ENCODE measurements at places on chromosomes 7 and 10.

DNA sequence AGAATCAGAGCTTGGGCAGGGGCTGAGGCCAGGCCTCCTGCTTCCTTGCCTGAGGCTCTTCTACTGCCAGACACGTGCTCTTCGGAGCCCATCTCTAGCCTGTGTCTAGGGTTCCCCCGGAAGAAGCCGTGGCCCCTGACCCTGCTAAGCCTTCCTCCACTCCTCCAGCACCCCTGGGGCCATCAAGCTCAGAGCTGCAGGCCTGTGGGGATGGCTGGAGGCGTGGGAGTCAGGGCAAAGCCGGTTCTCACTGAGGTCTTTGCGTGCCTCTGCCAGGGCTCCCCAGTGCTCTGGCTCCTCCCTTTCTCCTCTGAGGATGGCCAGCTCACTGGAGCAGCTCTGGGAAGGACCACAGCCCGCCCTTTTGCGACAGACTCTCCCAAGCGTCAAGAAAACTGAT, 34.4 kb downstream of the GHRHR start:
- no peak for DNase-seq

- DNase-seq, result no peak
Measured at GRCh38 chr7:78673272-78673671, 780.2 kb downstream of the MAGI2 start.

DNA sequence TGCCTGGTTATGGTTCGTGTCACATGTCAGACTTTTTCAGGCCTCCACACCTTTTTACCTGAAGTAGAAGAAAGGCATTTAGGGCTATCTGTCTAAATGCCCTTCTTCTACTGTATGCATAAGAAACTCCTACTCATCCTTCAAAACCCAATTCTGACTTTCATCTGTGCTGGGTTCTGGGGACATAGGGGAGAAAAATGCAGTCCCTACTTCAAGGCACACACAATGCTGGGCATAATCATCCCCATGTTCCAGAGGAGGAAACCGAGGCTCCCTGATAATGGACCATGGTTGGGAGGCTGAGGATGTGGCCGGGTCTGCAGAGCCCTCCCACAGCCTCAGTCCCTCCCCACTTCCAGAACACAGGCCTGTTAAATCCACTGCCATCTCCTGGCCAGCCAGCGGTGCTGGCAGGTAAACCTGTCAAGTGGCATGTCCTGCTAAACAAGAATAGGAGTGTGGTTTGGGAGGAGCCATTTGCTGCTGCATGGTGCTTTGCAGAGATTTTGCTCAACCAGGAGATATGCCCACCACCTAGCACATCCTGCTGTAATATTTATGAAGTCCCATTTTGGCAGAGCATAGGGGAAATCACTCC, 32.0 kb downstream of the GRID1 start:
- no peak for DNase-seq

DNA sequence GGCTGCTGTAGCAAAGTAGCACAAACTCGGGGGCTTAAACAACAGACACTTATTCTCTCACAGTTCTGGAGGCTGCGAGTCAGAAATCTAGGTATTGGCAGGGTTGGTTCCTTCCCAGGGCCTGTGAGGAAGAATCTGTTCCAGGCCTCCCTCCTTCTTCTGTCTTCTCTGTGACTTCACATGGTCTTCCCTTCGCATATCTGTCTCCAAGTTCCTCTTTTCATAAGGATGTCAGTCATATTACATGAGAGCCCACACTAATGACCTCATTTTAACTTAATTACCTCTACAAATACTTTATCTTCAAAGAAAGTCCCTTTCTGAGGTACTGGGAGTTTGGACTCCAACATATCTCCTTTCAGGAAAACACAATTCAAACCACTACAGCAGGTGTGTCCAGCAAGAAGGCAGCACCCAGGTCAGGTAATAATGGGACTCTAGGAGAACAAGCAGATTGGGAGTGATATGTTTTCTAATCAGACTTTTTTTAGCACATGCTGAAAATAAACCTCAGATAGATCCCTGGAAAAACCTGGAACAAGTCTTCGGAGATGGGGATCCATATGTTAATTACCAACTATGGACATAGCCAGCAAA, 11.7 kb downstream of the CREB5 start:
- DNase-seq, result no peak

DNA sequence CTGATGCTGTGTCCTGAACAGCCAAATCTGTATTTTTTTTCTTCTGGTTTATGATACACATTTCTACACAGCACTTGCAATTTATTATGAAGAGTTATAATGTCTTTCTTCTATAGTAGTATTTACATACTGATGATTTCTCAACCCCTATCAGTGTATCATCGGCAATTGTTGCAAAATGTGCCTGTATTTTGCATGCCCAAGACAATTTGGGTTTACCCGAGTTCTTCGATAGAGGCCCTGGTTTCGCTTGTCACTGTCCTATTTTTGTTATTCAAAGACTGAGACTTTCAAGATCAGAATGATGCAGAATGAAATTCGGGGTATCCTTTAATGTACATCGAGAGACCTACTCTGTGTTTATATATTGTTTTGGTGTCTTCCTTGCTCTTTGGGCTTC, 184.5 kb upstream of the PRSS58 start:
- no peak for DNase-seq

DNA sequence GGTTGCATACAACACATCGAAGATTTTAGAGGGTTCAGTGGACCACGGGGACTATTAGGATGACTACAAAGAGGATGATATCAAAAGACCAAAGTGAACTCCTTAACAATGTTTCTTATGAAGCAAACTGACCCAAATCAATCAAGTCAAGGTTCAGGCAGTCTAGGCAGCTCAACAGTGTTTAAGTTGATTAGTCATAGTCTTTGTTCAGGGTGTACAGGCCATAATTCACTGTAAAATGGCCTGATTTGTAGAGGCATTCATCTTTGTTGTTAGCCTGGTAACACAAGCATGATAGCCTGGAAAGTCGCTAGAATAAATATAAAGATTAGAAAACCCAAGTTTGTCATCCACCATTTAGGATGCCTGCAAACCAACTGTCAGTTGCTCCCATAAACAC, 32.6 kb downstream of the ANTXRL start:
- no peak for DNase-seq

- peak; percentile 85 for DNase-seq
Measured at GRCh38 chr7:30671793-30672465, 10.3 kb downstream of the CRHR2 start.

DNA sequence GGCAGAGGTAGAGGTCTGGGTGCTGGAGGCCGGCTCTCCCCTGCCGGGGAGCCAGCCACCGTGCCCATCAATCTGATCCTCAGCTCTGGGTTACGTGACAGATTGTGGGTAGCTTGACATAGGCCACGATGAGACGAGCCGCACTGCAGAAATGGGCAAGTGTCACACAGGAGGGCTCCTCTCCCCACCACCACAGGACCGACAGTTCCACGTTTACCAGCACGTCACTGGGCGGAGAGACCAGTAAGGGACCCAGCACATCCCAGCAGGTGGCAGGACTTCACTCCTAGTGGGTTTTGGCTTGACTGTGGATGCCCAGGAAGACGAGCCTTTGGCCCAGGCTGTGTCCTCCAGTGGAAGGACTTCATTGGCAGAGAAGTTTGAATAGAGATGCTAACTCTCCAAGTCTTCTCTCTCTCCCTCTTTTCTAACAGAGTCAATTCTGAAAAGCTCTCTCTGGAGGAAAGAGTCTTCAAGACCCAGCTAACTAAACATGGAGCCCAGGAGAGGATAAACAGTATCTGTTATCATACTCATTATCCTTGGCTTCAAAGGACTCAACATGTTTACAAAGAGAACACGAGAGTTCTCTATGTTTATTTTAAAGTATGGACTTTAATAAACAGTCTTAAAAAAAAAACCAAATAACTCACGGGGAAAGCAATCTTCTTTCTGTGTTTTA, 129.3 kb upstream of the JCAD start:
- no peak for DNase-seq

- DNase-seq, result no peak
Measured at GRCh38 chr10:30454744-30455510, 20.9 kb downstream of the MAP3K8 start.

DNA sequence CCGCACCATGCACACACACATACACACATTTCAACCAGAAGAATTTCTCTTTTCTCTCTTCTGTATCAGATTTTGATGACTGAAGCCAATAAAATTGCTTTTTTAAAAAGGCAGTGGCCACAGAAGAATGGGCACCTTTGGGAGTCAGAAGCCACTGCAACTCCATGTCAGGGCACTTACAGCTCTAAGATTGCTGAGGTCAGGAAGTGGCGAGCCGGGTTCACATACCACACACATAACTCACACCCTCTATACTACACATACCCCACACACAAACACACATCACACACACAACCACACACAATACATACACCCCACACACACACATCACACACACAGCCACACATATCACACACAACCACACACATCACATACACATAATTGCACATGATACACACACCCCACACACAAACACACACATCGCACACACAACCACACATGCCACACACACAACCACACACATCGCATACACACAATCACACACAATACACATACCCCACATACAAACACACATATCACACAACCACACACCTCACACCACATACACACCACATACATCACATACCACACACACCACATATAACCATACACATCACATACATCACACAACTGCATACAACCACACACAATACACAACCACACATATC, 31.2 kb downstream of the GPRIN2 start:
- DNase-seq, result no peak

GRCh38 chr7:70312336-70312735, 714.1 kb downstream of the AUTS2 start:
- DNase-seq, result no peak

DNA sequence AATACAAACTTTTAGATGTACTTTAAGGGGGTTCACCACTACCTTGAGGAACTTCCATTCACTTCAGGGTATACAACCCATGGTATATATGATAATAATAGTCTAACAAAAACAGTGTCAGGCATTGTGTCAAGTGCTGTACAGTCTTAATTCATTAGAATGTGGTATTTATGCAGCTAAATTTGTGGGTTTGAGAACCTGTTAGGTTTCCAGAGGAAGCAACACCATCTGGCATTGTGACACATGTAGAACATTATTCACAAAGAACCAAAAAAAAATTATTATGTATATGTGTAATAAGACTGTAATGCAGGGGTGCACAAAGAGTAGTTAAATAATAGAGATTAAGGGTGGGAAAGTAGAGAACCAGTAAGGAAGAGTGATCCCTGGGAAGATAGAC, 26.3 kb downstream of the TMEM60 start:
- no peak for DNase-seq

DNA sequence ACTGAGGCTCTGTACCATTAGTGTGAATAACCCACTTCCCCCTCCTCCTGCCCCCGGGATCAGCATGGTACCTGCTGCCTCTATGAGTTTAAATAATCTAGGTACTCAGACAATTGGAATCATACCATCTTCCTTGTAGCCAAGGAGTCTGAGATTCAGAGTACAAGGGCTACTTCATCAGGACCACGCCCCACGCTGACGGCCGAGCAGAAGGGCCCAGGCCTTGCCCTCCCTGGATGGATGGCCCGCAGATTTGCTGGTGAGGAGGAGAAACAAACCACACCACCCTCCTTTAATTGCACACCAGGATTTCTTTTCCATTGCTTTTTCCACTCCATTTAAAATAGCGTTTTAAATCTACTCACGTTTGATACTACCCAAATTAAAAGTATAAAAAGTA, 649.9 kb upstream of the ADARB2 start:
- no peak for DNase-seq

DNA sequence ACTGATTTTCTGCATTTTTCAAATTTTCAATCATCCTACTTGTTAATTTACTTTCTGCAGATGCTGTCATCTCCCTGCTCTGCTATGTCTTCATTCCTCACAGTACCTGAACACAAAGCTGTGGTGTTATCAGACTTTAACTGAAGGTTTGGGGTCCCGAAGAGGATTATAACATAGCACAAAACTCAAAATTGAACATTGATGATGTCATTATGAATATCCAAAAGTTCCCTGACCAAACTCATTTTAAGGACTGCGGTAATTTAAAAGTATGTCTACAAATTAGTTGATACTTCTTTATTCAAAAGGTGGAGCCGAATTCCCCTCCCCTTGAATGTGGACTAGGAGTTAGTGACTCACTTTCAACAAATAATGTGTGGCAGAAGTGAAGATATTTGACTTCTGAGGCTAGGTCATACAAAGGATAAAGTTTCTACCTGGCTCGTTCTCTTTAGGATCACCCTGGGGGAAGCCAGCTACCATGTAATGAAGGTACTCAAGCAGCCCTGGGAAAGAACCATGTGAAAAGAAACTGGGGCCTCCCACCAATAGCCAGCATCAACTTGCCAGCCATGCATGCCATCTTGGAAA, 6.4 kb upstream of the ENTPD7 start:
- DNase-seq, result no peak

GRCh38 chr10:77513781-77514331, 123.8 kb downstream of the KCNMA1 start:
- no peak for DNase-seq

- no peak for DNase-seq
Measured at GRCh38 chr7:142451296-142451695, 193.4 kb upstream of the PRSS58 start.

GRCh38 chr7:127256041-127256725, 3.4 kb upstream of the GRM8 start:
- no peak for DNase-seq

DNA sequence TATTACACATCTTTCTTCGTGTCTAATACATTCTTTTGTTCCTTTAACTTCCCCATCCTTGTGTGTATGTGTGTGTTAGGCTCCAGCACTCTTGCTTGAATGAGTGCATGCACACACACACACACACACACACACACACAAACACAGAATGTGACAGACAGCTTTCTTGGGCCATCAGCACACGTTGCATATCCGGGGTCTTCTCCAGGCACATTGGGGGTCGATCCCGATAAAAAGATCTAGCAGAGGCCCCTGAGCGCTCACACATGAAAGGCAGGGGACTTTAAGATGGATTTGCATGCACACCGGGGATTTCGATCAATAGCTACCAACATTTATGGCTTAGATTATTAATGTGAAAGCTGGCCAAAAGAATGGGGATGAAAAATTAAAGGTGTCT, 4.5 kb downstream of the SKIDA1 start:
- no peak for DNase-seq

- DNase-seq, result no peak
Measured at GRCh38 chr7:54349229-54349628, 192.9 kb upstream of the VSTM2A start.

DNA sequence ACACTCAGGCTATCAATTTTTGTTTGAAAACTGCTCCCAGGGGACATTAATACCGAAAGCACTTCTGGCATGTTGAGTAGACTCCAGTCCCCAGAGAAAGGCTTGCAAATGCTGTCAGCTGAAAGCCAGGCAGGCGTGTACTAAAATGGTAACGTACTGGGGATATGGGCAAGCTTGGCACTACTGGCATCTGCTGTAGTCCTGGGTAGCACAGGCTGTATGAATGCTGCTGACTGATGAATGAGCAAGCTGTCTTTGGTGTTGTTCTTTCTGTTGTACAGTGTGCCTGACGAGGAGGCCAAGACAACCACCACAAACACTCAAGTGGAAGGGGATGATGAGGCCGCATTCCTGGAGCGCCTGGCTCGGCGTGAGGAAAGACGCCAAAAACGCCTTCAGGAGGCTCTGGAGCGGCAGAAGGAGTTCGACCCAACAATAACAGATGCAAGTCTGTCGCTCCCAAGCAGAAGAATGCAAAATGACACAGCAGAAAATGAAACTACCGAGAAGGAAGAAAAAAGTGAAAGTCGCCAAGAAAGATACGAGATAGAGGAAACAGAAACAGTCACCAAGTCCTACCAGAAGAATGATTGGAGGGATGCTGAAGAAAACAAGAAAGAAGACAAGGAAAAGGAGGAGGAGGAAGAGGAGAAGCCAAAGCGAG, 53.5 kb upstream of the AGBL3 start:
- DNase-seq, result no peak
